ENCODE measurements at places on chromosomes 12 and 14.

- no peak for DNase-seq
Observed at GRCh38 chr12:72036393-72036792, 97.7 kb downstream of the TPH2 start.

- DNase-seq = no peak
Observed at GRCh38 chr14:54650959-54651351, 84.0 kb downstream of the SAMD4A start.

DNA sequence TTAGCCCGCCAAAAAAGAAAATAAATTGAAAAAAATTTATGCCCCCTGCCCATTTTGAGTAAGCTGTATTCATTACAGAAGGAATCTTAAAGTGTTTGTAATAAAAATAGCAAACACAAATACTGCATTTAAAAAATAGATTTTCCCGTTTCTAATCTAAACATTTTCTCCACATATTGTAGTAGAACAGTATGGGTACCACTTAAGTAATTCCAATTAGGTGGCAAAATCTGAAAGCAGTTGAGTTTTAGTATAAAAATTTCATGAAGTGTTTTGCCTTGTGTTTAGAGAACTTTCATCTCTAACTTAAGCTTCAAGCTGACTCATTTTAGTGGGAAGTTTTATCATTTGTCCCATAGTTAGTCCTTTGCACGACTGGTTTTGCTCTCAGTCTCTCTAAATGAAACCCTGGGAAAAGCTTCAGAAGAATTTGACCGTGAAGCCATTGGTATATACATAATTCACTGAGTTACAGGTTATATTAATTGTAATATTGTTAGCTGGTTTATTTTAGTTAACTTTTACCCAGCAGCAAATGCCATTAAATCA, 214.6 kb downstream of the ERC1 start:
- no peak for DNase-seq

- no peak for DNase-seq
Observed at GRCh38 chr12:12734054-12734453, 16.9 kb downstream of the CDKN1B start.

DNA sequence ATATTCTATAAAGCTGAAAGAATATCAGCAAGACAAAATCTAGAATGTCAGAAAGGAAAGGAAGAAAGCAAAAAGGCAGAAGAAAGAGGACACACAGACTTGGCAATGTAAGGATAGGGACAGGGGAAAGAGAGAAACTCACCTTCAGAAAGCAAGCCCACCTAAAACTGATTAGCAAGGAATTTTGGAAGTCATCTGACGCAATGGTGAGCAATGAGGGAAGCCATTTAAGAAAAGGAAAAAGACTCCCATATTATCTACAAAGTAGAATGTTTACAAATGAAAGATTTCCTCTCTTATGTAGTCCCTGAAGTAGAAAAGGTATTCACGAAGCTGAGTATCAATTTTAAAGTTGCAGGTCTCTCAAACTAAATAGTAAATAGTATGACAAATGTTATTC, 35.2 kb upstream of the FOXG1 start:
- no peak for DNase-seq

DNA sequence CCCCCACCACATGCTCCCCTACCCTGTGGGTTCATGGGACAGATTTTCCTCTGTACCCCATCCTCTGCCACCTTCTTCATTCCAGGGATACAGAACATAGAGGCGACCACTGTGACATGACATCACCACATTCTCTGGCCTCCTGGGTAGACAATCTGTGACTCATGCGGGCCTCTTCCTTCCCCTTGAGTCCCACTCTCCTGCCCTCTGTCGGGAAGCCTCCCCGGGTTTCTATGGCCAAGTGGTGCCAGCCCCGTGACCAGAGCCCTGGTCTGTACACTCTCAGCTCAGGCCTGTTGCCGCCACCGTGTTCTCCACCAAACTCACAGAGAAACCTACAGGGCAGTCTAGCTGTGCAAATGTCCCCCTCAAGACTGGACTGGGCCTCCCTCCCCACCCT, 8.0 kb downstream of the CLMN start:
- DNase-seq = no peak

- no peak for DNase-seq
Observed at GRCh38 chr12:89839444-89839843, 130.8 kb upstream of the ATP2B1 start.

DNA sequence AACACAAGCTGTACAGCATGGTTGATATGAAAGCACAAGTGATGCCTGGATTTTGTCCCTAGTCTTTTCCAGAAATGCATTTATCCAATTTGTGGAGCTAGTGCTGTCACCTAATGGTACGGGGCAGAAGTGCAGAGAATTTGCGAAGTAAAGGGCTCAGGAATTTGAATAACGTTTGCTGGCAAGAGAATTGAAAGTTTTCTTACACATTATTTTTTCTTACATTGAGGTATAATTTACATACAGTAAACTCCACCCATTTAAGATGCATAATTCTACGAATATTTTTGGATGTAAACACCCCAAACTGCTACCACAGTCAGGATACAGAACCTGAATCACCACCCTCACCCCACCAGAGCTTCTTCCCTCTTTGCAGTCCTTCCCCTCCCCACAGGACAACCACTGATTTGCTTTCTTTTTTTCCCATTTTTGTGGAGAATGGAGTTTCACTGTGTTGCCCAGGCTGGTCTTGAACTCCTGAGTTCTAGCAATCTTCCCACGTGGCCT, 3.5 kb downstream of the AICDA start:
- DNase-seq = no peak

DNA sequence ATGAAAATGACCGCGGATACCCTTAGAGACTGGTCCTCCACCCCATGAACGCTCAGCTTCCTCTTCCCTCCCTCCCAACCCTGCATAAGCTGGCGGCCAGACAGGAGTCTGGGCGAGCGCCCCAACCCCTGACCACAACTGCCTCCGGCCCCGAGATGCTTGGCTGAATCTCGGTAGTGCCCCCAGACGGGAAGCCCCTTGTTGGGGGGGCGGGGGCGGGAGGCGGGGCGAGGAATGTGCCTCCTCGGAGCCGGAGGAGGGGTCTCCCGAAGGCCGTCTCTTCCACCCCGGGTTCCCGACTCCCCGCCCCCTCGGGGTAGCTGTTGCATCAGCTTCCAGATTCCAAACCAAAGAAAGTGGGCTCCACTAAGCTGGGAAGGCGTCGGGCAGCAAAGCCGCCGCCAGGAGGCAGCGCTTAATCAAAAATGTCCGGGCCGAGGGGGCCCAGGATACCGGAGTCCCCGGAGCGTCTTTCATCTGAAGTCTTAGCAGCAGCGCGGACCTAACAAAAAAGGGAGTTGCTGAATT, 7.1 kb upstream of the MRPL52 start:
- DNase-seq = no peak

GRCh38 chr14:39315859-39316444, 82.2 kb downstream of the MIA2 start:
- no peak for DNase-seq

DNA sequence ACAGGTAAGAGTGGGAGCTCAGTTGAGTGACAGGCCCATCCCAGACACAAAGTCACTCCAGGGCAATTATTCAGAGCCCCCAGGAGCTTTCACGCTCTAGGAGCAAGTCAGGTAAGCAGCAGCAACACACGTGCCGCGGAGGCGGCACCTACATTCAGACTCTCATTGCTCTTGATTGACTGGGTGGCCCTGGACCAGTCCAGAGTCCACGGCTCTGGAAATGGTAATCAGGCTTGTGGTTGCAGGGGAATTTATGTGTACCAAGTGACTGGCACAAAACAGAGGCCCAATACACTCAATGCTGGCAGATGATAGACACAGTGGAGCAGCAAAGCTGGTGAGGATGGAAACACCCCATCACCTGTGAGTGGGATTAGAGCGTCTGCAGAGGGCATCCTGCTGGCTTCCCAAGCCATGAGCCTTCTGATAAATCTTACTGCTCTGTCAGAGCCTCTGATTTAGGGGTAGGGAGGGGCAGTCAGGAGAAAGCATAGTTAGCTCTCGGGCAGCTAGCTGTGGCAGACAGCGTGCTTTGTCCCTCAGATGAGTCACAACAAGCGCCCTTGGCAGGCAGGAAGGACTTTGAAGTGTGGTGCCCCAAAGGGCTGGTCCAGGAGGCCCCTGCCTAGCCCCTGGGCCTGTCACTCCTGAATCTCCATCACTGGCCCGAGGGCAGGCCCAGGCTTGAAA, 344.7 kb downstream of the CACNA1C start:
- no peak for DNase-seq

DNA sequence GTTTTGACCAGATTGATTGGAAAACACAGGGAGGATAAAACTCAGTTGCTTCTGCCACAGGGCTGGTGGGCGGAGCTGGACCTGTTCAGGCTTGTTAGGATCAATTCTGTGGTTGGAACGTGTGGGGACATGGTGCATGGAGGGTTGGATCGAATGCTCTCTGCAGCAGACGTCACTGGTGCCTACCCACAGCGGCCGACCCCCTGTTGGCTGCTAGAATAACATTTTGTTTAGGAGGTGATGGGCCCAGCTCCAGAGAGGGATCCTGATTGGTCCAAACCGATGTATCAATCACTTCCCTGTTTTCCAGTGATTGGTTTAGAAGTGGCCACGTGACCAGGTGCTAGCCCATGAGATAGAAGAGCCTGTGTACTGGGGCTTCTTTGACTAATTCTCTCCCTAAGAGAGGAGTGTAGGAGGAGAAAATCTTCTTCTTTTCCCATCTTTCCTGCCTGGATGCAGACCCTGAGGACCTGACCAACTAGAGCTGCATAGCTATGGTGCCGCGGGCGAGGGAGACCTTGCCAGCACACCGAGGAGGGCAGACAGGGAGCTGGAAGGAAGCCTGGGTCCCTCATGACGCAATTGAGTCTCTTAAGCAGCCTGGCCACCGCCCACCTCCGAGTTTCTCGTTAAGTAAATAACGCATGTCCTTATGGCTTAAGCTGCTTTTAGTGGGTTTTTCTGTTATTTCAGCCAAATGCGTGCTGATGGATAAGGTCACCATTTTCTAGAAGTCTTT, 163.5 kb downstream of the AACS start:
- DNase-seq = no peak

- DNase-seq = no peak
Observed at GRCh38 chr12:21379218-21379617, 6.5 kb downstream of the IAPP start.

GRCh38 chr14:74641601-74642391, 29.8 kb upstream of the LTBP2 start:
- no peak for DNase-seq

DNA sequence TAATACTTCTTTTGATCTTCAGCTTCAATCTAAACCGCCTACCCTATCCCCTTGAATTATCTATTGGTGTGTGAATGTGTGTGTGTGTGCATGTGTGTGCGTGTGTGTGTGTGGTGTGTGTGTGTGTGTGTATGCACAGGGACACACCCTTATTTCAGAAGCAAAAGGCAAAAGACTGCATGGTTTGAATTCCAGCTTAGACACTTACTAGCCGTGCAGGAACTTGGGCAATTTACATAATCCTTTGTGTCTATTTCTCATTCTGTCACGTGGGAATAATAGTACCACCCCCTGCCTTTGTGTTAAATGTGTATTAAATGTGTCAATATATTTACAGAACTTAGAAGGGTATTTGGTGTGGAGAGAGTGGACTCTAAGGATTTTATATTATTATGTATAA, 251.7 kb downstream of the TMEM132C start:
- DNase-seq = no peak

DNA sequence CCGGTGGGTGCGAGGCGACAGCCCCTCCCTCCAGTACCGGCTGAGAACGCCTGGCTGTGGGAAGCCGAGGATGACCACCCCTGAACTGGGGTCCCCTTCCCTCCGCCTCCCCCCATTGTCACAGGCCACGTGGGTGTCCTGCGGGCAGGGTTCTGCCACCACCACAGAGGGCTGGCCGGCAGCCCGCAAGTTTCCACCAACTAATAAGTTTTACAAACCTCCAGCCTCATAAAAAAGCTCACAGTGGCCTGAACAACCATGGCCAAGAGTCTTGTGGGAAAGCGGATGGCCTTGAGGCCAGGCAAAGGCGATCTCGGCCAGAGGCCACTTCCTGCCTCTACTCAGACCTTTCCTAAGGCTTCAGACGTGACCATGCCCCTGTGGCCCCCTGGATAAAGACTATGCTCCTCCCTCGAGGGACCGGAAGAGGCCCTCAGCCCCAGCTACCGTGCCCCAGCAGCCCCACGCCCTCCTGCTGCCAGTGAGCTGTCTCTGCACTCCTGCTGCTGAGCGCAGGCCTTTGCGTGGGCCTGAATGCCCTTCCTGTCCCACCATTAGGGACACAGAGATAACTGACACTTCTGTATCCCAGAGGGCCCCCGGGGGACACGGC, 46.1 kb upstream of the DLK1 start:
- no peak for DNase-seq

DNA sequence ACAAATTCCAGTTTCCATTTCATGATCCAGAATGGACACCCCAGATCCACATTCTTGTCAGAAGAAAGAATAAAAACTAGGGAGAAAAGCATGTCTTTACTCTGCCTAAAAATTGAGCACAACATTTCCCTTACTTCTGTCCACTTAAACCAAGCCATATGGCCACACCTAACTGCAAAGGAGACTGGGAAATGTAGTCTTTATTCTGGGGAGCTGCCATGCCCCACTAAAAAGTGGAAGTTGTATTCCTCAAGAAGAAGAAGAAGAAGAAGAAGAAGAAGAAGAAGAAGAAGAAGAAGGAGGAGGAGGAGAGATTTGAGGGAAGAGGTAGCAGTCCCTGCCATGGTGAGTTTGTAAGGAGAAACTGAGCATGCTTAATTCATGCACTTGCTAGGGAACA, 84.5 kb downstream of the GPR65 start:
- no peak for DNase-seq

DNA sequence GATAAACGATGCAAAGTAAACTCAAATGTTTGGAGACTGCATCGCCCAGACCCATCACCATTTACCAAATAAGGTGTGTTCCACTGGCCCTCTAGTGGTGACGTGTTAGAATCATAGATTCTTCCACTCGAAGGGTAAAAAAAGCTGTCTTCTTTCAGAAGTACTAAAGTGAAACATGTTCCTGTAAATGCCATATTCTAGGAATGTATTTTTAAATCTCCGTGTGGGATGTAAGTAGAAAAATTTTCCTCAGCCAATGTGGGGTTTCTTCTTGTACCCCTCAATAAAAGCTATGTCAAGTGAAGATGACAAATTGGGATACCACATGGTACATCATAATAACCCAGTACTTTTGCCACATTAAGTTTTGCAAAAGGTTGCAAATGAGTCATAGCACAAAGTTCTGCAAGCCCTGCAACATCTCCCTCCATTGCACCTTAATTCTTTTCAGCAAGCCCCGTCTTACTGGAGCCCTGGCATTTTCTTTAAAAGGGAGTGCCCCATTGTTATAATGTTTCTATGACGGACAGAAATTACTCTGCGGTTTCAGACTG, 100.8 kb downstream of the CCER1 start:
- no peak for DNase-seq

DNA sequence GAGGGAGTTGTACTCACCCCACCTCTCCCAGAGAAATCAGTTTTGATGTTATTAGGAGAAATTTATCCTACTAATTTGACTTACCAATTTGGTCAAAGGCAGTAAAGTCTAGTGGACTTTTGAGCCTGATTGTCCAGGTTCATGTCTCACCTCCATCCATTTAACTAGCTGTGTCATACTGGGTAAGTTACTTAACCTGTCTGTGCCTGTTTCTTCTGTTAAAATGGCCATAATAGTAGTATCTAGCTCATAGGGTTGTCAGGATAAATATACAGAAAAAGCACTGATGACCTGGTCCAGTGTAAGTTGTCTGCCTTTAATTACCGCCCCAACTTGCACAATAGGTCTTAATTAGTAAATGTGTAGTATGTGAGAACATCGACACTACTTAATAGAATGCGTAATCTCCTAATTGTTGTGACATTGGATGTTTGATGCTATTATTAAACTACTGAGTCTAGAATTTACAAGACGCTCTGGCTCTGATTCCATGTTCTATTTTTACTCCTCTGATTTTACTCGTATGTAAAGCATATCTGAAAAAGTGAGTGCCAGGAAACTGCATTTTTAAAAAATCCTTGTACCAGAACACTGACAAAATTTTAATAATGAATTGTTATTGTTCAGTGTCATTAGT, 1.5 kb downstream of the RAB21 start:
- DNase-seq = no peak

Measured in cardiac septum (tissue), 1 donor.